Vagina (tissue), 2 donors: ENCODE measurements at places on chromosomes 2 and 18.

DNA sequence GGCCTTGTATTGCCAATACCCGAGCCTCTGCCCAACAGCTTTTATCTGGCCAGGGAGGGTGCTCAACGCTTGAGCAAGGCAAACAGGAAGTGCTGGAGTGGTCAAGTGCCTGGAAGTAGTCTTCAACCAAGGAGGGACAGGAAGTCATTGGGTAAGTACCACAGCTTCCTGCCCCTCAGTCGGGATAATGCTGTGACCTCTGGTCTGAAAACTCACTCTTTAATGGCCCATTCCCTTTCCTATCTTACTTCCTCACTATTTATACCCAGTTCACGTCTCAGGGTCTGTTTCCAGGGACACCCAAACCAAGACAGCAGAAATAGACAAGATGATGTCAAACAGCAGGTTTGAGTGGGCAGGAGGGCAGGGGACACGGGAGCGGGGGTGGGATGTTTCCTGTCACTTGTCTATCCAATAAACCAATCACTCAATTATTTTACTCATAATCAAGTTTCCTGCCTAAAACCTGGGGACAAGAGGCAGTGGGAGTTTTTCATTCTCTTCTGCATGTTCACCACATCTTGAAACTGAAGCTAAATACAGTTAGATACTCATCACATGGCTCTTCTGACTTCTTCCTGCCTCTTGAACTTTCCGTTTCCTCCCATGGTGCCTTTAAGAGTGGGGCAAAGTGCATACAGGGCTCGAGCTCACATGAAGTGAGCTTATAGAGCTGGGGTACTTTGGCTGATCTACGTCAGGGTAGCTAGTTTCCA, 68.9 kb upstream of the CAB39 start:
- no peak for DNase-seq

DNA sequence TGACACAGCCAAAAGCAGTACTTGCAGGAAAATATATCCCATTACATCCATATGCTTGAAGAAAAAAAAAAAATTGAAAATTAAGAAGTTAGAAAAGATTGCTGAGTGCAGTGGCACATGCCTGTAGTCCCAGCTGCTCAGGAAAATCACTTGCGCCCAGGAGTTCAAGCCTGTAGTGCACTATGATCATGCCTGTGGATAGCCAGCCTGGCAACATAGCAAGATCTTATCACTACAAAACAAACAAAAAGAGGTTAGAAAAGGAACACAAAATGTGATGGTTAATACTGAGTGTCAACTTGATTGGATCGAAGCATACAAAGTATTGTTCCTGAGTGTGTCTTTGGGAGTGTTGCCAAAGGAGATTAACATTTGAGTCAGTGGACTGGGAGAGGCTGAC, 361.9 kb downstream of the NYAP2 start:
- DNase-seq, result no peak

GRCh38 chr18:1422634-1423033, 518.0 kb downstream of the ADCYAP1 start:
- DNase-seq, result no peak

- DNase-seq, result no peak
Measured at GRCh38 chr2:35989503-35989902, 366.1 kb upstream of the CRIM1 start.

DNA sequence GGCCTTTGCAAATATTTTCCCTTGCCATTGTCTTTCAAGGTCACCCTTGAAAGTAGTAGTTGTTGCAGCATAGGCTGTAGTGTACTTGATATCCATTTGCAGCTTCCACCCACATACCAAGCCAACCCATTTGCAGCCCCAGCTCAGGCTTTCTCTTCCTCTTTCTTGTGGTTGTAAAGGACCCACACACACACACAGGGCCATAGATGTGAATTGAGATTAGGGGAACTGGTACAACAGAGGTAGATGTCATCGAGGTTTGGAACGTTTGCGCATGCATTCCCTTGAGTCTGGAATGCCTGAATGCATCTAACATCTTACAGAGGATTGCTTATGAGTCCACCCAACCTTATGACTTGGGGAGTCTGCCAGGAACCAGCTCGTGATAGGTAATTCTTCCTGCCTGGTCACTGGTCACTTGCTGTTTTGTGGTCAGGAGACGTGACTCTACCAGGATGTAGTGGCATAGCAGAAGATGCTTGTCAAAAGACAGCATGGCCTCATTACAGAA, 91.9 kb downstream of the MRPS9 start:
- no peak for DNase-seq

DNA sequence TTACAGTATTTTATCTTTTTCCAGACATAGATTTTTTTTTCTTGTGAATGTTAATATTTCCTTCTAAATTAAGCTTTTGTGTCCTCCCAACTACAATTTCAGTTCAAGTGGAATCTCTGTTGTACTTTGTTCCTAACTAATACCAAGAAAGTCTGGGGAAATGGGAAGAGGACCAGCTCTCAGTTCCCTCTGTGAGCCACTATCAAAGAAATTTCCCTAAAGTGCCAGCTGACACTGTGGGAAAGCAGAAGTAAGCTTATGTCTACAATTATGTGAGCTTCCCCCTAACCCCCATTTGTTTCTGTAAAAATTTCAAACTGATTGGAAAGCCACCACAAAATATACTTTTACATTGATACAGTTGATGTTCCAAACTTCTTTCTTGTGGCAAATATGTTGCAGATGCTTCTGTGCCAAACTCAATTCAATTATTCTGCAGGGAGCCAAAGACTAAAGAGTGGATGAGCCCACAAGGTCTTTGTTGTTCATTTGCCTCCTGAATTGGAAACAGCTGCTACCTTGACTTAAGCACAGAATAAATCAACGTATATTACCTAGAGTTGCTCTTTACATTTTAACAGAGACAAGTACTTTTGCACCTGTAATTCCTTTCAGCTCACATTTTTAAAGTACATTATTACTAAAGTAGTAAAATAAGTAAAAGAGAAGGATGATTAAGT, 306.6 kb downstream of the PTH2R start:
- DNase-seq, result no peak

DNA sequence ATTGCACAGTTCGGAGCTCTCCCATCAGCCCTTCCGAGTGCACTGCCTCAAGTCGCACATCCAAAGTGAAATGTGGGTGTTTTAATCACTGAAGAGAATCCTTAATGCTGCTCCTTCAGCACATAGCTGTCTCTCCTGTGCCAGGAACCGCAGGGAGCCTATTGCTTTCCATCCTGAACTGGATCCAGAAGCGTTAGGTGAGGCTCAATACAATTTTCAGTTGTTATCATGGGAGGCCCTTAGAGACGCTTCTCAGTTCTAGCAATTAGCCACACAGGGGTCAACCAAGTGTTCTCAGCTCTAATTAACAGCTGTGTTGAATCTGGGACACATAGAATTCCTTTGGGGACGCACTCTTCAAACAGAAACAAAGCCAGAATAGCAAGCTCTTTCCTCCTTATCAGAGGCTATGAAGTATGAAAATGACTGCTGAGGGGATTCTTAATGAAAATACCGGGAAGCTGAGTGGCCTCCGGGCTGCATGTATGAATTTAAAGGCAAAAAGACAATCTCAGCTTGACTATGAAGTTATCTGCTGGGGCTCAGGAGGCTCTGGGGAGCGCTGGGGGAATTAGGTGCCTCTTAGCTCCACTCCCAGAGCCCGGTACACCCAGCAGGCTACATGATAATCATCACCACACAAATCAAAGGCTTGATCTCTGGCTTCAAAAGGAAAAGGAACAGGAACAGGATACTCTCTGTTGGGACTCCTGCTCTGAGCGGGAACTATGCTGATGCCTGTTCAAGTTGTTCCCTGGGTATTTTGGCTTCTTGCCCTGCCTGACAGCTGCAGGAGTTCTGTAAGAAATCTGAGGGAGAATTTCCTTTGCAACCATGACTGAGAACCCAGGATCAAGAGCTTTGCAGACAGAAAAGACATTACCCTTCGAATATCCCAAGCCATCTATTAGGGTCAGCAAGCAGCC, 55.4 kb upstream of the NCOA1 start:
- DNase-seq, result no peak

- DNase-seq, result no peak
Measured at GRCh38 chr2:2271469-2271941, 59.6 kb downstream of the MYT1L start.

- DNase-seq, result no peak
Measured at GRCh38 chr18:74760436-74760835, 162.8 kb downstream of the ZNF407 start.

DNA sequence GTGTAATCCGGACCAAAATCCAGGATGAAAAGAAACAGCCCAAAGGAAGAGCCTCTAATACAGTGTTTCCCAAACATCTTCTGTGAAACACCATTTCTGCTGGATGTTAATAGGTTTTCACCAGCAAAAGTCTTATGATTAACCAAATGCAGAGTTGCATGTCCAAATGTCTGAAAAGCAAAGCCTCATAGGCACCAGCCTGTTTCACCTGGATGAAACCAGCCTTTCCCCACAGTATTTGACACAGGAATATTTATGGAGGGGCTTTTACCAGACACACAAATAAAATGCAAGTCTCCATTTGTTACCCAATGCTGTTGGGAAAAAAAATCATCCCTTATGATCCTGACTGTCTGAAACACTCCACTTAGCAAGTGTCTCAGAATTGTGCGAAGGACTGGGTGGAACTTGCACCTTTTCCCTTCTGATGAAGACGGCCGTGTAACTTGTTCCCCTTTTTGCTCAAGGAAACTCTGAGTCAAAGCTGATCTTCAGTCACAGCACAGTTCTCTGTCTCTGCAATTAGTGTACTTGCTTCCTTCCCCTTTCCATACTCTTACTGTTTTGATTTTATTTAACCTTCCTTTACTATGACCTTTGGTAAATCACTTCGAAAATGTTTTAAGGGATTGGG, 70.3 kb upstream of the IL1R2 start:
- DNase-seq, result no peak

- DNase-seq, result no peak
Measured at GRCh38 chr2:30147196-30147714, 448 bp downstream of the YPEL5 start.

DNA sequence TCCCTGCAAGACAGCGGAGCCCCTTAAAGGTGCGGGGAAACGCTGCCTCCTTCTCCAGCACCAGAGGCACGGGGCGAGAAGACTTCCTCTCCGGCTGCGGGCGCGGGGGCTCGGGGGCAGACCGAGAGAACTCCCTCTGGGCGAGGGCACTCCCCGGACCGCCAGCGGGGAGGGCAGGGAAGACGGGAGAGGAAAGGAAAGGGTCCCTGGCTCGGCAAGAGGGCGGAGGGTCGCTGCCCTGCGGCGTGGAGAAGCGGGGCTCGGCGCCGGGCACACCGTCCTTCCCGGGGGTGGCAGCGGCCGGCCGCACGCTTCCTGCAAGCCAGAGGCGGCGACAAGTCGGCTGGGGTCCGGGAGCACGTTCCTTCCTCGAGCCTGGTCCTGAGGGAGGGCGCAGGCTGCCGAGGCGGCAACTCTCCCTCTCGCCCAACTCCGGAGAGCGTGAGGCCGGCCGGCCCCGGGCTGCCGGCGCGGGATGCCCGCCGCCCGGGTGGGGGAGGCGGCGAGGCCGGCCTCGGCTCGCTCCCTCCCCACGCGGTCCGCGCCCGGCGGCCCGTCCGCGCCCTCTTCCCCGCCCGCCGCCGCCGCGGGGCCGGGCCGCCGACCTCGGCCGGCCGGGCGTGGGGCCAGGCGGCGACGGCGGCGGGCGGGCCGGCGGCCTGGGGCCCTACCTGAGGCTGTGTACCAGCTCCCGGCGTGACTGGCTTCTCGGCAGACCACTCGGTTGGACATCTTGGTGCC, 1.1 kb downstream of the MEMO1 start:
- DNase-seq, result no peak

GRCh38 chr2:19361325-19361990, 3.0 kb upstream of the OSR1 start:
- DNase-seq, result no peak

DNA sequence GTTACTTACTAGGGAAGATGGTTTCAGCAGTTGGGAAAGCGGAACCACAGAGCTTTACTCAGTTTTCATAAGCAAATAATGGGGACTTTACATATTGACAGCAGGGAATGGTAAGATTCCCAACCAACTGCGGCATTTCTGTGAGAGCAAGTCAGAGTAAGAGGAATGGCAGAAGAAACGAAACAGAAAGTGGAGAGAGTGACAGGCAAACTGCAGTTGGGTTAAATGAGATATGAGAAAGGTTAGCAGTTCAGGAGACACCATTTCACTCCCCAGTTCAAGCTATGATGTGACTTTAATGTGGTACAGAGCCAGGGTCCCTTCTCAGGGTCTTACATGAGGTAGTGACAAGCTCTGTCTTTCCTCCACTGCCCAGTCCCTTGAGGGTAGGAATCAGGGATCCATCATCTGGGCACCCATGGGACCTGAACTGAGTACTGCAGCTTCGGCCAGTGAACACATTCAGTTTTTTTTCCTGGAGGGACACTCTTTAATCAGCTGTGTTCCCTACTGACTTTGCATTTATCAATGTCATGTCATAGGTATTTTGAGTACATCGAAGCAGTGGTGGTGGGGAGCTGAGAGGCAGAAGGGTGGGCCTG, 33.0 kb upstream of the GREB1 start:
- no peak for DNase-seq

- no peak for DNase-seq
Measured at GRCh38 chr2:173136067-173136466, 60.4 kb downstream of the MAP3K20 start.

DNA sequence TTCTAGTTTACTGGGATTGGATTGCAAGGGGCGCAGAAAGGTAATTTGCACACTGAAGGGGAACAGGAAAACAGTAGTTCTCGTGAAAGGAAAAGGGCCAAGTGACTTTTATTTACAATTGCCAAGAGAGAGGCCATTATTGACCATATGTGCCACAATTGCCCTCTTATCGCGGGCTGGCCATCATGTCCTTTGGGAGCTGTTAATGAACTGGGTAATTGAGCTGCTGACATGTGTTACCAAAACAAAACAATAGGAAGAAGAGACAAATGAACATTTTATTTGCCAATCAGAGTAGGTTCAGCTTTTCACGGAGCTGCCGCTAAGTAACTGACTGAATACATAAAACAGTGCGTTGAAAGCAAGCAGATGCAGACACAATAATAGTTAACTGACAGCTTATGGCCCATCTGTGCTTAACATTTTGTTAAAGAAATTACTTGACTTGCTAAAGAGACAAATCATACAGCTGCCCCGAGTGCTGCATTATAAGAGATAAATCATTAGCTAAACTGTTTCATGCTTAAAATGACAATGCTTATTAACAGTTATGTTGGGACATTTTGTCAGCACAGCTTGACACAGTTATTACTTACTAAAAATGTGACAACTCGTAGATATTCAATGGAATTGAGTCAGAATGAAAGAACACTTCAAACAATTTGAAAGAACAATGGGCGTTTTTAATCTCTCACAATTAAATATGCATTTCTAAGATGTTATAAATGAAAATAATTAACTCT, 57.5 kb downstream of the PAX3 start:
- no peak for DNase-seq

- no peak for DNase-seq
Measured at GRCh38 chr18:7987284-7987976, 420.3 kb downstream of the PTPRM start.

GRCh38 chr2:218849721-218850120, 9.9 kb upstream of the WNT6 start:
- DNase-seq, result no peak

DNA sequence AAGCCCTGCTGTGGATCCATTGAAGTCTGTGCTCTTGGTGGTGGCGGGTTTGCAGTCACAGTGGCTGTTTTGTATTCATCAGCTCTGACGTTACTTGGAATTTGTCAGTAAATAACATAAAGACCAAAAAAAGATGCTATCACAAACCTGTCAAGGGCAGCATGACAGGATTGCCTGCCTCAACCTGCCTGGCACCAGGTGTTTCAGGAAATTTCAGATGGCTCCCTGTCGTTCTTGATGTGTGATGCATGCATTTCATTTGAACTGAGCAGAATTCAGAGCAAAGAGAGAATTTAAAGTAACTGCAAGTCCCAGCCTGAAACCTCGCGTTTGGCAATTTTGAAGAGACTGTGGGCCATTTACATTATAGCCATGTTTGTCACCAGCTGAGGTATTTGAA, 50.3 kb upstream of the EPC2 start:
- no peak for DNase-seq
